ENCODE measurements at places on chromosomes 7 and 10.

DNA sequence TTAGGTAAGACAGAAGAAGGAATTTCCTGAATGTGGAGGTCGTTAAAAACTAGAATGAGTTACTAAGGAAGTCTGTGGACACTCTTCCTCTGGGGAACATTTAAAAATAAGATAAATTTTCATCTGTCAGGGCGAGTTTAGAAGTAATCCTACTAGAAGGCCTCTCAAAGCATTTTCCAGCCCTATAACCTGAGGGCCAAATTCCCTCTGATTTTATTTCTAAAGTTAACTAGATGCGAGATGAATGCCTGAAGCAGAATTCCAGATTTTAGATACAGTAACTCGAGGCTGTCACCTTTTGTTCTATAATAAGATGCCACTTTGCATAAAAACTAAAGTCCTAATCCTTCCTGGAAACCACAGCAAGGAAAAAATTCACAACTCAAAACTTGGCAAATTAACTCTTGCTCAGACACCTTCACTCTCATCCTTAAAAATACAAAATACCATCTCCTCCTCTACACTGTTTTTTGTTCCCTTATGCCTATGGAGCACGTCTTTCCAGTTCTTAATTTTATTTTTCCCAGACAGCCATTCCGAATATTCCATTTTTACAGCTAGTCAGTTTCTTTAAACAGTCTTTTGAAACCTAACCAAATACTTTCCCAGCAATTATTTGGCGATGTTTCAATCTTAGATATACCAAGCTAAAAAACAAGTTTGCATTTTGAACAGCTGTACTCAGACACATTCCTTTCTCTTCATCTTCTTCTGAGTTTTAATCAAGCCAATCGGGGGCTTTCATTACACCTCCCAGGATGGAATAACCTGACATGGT lies 420.7 kb upstream of the NFE2L3 start:
- no peak for DNase-seq

GRCh38 chr7:29495653-29496052 lies 68.0 kb upstream of the PRR15 start:
- DNase-seq: no peak

DNA sequence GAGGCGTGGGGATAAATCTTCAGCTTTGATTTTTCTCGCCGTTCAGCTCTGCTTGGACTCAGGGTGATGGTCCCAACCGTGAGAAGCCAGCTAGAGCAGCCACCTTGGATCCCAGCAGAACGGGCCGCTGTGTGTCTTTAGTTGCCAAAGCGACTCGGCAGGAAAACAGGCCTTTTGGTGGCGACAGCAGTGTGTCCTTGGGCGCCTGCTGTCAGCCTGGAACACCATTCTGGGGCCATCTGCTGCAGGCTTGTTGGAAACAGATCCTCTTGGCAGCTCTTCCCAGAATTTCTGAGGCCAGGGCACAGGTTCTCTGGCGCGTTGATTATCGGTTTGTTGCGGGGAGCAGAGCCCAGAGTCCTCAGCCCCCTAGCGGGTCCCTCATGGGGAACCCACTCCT lies 97.6 kb downstream of the CUX1 start:
- DNase-seq: no peak

GRCh38 chr7:74561898-74562613 lies 95.5 kb upstream of the GTF2I start:
- no peak for DNase-seq

DNA sequence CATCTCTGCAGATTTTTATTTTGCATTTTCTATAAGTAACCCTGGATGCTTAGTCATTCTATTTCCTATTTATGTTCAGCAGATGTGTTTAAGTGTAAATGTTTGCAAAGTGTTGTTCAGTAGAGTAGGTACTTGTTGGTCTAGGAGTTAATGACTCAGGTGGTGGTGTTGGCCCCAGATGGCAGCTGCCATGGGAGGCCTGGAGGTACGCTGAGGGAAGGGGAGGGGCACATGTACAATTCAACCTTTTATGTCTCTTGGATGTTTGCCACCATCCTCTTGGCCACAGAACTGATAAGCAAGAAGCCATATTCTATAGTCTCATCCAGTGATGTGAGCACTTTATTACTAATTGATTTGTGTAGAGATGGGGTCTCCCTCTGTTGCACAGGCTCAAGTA lies 68.1 kb upstream of the SLC39A12 start:
- no peak for DNase-seq

DNA sequence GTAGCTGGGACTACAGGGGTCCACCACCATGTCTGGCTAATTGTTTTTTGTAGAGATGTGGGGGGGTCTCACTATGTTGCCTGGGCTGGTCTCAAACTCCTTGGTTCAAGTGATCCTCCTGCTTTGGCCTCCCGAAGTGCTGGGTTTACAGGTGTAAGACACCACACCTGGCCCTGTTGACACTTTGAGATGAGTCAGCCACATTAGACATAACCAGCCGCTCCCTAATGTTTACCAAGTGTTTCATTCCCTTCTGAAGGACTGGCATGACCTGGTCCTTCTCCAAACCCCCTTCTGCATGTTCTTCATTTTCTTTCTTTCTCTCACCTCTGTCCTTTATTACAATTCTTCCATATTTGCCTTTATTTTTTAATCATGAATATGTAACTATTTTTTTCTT lies 67.8 kb downstream of the TAF3 start:
- DNase-seq: no peak

- DNase-seq: no peak
Measured at GRCh38 chr7:2893411-2893861, 49.3 kb upstream of the GNA12 start.

GRCh38 chr7:134991469-134992339 lies 5.4 kb downstream of the AGBL3 start:
- no peak for DNase-seq

DNA sequence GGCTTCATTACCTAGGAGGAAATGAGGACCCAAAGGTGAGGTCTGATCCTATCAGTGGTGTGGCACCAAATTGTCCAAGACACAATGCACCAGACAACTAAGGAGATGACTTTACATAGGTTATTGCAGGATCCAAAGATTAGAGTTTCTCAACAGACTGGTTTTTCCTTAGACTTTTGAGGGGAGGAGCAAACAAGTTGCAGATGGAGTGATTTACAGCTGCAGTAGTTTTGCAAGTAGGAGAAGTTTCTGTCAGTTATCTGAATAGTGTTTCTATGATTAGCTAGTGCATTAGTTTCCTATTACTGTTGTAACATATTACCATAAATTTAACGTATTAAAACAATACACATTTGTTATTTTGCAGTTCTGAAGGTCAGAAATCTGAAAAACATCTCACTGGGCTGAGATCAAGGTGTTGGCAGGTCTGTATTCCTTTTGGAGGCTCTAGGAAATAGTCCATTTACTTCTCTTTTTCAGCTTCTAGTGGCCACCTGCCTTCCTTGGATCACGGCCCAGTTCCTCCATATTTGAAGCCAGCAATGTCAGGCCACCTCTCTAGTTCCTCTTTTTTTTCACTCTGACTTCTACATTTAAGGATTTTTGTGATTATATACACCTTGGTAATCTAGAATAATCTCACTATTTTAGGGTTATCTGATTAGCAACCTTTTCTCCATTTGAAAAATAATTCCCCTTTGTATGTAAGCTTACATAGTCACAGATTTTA lies 994.9 kb downstream of the REEP3 start:
- DNase-seq: no peak

DNA sequence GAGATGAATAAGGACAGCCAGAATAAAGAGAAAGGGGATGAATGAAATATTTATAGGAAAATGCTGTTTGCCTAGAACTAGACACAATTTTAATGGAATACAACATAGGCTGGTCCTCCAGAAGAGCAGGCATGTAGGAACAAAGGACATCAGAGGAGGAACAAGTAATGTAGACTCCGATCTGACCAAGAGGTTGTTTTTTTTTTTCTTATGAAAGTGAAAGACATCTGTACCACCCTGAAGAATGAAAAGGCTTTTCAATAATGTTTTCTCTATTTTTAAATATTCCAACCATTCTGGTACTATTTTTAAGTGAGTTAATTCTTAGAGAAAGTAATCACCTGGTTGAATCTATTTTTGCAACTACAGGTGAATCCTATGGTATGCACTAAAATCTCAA lies 136.9 kb upstream of the PTN start:
- DNase-seq: no peak

GRCh38 chr7:112821345-112821744 lies 31.2 kb upstream of the TMEM168 start:
- DNase-seq: no peak

DNA sequence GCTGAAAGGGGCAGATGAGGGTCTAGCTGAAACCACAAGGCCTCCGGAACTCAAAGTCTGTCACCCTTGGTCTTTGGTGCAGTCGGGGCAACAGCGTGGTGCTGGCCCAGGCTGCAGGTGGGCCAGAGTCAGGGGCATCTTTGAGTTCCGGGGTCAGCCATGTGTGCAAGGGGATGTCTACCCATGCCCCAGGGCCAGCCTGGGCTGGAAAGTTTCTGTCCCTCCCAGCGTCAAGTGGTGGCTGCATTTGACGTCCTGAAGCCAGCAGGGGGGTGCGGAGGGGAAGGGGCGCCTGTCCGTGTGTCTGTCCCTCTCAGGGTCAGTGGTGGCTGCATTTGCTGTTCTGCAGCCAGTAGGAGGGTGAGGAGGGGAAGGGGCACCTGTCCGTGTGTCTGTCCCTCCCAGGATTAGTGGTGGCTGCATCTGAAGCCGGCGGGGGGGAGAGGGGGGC lies 638 bp downstream of the BRAT1 start:
- no peak for DNase-seq

DNA sequence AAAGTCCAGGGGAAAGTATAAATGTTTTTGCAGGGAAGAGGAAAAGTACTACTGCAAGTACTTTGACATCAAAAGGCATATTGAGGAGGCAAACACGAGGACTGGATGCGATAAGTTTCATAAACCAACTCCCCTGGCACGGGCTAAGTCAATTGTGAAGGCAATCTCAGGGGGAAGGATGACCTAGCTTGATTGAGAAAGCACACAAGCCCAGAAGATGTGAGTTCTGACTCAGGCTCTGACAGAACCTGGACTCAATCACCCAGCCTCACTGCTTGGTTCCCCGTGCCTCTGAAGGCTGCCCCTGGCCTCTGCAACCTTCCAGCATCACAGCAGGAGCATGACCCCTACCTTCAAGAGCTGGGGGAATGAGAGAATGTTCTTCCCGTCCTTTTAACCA lies 93.2 kb upstream of the ZNF438 start:
- DNase-seq: no peak

DNA sequence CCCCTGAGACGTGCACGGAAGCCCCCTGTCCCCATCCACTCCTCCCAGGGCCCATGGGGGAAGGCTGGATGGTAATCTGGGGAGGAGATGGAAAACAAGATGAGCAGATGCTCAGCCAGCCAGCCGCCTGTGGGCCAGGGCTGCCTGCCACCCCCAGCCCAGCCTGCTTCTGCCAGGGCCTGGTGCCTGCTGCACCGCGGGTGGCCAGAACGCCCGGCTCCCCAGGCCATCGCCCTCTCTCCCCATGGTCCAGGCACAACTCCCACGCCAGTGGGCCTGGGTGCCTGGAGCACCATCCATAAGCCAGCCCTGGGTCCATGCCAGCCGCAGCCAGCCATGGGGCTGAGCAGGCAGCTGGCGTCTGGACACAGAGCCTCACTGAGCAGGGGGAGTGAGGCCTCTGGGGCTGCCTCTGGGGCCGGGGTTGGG lies 57.2 kb upstream of the ELN start:
- no peak for DNase-seq

DNA sequence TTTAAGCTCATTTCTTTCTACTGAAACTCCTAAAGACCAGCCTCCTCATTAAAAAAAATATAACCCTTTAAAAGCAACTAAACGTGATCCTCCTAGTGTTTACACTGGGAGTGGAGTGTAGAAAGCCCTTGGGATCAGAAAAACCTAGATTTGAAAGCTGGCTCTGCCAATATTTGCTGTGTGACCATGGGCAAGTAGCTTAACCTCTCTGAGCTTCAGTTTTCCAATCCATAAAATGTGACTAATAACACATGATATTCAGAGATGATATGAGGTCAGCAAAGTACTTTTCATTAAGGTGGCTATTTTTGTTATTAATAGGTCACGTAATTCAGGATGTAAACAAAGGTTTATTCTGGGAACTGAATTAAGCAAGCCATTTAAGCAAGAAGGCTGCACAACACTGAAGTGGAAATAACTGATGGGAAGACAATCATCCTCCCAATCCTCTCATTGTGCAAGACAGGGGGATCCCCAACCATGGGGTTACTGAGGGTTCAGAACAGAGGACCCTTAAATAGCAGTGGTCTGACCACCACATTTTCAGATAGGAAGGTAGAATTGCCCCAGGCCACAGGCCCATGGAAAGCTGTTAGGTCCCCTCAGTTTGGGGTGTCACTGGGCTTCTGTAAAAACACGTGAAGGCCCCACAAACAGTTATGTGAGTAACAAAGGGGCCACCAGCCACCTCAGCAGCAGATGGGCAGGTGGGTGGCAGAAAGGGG lies 49.1 kb upstream of the EEPD1 start:
- no peak for DNase-seq

DNA sequence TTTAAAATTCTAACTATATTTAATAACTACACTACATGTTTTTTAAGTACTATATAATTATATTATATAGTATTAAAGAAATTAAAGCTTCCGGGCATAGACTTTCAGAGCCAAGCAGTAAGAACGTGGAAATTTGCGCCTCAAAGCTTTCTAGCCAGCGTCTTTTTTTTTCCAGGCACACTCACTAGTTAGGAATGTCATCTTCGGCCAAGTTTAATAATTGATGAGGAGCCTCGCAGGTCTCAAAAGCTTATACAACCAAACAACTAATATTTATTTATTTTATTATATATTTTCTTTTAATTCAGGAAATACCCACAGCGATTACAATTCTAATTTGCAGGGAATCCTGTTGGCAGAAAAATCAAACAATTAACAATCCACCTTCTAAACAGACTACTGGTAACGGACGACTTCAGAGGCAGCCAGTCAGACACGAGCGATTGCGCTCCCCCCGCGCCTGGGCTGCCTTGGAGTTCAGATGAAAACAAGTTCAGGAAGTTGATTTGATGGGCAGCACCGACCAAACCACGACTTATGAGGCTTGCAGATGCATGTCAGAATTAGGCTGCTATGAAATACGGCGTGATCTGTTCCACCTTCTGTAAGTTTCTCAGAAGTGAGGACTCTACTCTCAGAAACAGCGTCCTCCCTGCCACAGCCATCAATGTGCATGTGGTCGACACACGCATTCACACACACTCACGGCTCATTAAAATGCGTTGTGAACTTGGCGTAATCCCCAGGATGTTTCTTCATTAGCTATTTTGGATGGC lies 431.8 kb upstream of the MGMT start:
- DNase-seq: no peak

DNA sequence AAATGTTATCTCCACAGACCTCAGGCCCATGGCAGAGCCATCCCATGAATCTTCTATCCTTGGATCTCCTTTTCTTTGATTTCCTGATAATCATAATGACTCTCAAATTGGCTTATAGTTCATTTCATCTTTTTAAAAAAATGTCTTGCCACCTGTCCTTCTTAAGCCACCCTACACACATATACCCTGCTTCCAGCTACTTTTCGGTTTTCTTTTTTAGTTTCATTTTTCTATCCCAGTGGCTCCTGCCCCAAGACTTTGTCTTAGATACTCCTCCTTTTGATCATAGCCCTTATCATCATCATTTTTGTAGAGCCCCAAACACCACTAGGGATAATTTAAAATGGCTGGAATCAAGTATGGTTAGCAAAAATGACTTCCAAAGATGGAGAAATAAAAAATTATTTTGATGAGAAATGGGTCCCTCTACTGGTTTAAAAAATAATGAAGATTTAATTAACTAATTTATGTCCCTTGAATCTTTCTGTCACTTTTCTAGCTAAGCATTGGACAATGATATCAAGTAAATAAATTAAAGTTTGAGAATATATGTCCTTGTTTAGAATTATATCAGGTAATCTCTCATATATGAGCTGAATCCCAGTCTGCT lies 277.3 kb upstream of the SEMA3D start:
- DNase-seq: no peak

All from skeletal muscle cell (primary cell).